ENCODE measurements at places on chromosomes 5 and 9.

GRCh38 chr9:131714161-131714646 is 25.7 kb downstream of the RAPGEF1 start:
- DNase-seq, result no peak

DNA sequence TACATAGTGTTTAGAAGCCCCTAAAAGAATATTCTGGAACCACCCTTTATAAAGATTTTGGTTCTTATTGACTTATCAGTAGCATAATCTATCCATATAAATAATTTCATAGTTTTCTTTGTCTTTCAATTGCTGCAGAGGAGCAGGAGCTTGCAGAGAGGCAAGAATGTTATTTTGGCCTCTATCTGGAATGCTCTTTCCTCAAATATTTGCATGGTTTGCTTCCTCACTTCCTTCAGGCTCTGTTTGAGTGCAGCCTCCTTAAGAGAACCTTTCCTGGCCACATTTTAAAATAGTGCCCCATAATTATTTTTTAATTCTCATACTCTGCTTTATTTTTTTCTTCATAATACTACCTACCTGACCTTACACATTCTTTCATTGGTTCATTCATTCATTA is 1.5 kb downstream of the C5 start:
- no peak for DNase-seq

- no peak for DNase-seq
These were observed 8.6 kb upstream of the PRRX2 start for GRCh38 chr9:129656795-129657390.

- DNase-seq, result no peak
These were observed 4.1 kb upstream of the CXXC5 start for GRCh38 chr5:139644001-139644456.

DNA sequence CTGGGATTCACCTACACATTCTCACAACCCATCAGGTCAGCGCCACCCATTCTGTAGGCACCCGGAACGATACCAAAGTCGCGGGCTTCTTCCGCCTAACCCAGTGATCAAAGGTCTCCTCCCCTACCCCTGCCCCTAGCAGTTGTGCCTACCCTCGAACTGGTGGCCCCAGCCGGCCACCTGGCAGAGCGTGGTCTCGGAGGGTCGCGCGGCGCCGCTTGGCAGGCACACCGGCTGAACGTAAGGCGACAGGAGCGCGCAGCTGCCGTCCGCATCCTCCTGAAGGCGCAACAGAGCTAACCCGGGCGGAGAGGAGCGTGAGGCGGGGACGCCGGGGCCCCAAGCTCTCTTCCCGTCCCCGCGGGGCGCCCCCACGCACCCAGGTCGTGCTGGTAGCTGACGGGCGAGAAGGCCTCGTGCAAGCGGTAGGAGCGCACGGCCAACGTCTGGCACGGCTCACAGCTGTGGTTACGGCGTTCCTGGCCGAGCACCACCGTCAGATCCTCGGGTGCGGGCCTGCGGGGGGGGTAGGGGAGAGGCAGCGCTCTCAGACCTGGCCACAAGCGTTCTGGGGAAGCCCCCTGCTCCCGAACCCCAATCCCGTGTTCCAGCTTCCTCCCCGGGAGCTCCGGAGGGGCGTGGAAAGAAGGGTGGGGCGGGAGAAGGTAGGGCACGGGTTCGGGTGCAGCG is 2.8 kb upstream of the PFN3 start:
- DNase-seq, result no peak

DNA sequence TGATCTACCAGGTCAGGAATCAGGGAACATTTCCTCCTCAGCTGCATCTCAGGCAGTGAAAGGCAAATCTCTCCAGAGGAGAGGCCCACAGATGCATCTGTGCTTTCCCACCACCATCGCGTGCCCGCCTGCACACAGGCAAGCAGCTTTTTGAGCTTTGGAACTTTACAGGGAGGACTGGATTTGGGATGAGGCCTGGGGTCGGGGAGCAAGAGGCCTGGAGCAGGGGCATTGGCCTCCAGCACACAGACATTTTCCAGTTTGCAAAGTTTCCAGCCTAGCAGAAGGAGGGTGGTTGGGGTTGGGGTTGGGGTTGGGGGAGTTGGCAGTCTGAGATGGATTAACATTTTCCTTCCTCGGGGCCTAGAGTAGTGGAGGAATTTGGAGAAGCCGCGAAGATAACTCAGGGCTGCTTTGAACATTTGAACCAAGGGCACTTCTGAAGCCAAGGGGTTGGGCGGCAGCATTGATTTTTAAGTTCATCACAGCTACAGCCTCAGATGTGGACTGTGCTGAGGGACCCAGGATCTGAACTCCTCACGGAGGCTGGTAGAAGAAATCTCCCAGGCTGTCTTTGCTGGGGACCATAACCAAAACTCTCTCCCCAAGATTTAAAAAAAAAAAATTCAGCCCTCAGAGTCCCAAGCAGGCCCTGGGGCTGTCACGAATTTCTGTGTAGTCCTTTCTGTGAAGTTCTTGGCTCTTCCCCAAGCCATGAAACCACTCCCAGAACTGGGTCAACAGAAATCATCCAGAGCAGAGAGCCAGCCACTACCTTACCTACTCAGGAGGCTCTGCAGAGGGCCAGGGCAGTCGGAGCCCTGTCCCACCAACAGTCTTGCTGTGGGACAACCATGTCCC is 25.6 kb downstream of the C5orf15 start:
- DNase-seq, result no peak

DNA sequence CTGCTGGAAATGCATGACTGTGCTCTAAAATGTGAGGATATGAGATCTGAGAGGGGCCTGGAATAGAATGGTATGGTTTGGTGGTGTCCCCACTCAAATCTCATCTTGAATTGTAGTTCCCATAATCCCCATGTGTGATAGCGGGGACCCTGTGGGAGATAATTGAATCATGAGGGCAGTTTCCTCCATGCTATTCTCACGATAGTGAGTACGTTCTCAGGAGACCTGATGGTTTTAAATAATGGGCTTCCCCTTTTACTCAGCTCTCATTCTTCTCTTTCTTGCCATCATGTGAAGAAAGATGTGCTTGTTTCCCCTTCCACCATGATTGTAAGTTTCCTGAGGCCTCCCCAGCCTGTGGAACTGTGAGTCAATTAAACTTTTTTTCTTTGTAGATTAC is 133.6 kb upstream of the ADAMTS16 start:
- no peak for DNase-seq

DNA sequence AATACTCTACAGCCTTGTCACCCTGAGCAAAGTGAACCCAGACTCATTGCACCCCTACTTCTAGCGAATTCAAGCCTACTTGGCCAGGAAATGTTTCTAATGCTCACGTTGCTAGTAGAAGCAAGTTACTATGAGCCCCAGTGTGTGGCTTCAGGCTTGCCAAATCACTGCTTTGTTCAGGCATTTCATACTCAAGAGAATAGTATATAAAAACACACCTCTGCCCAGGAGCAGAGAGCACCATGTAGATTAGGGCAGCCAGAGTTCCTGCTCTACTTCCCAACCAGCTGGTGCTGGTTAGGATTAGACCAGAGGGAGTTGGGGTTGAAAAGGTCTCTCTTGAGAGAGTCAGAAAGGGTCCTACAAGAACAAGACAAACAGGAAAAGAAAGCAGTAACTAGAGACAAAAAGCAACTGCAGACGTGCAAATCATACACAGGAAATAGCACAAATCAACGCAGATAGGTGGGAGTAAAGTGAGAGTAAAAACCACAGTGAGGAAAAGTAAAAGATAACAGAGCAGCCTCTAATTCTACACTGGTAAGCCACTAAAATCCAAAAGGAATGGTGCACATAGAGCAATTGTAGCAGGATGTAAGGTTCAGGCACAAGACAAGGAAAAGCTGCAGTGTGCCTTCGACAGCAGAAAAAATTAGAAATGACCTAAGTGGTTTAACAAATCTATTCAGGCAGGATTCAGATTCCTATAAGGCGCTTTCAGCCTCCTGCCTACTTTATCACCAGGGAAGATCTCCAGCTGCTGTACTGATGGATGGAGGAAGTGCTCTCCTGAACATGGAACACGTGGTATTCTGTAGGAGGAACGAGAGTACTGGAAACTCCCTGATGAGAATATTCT is 49.6 kb upstream of the KIF2A start:
- no peak for DNase-seq

DNA sequence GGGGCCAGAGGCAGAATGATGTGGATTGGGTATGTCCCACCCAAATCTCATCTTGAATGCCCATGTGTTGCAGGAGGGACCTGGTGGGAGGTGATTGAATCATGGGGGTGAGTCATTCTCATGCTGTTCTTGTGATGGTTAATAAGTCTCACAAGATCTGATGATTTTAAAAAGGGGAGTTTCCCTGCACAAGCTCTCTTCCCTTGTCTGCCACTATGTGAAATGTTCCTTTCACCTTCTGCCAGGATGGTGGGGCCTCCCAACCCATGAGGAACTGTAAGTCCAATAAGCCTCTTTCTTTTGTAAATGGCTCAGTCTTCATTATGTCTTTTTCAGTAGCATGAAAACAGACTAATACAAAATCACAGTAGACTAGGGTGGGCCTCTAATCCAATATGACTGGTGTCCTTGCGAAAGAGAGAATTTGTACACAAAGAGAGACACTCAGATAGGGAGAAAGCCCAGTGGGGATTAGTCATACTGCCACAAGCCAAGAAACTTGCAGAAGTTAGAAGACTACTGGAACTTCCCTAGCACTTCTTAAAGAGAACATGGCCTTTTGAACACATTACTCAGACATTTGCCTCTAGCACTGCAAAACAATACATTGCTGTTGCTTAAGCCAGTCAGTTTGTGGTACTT is 68.4 kb downstream of the ANXA1 start:
- no peak for DNase-seq

- no peak for DNase-seq
These were observed 36.7 kb downstream of the ARL15 start for GRCh38 chr5:54273715-54274114.

- DNase-seq, result no peak
These were observed 184.5 kb downstream of the PDZD2 start for GRCh38 chr5:31823472-31823871.

- no peak for DNase-seq
These were observed 30.8 kb downstream of the SMIM3 start for GRCh38 chr5:150809363-150809762.

DNA sequence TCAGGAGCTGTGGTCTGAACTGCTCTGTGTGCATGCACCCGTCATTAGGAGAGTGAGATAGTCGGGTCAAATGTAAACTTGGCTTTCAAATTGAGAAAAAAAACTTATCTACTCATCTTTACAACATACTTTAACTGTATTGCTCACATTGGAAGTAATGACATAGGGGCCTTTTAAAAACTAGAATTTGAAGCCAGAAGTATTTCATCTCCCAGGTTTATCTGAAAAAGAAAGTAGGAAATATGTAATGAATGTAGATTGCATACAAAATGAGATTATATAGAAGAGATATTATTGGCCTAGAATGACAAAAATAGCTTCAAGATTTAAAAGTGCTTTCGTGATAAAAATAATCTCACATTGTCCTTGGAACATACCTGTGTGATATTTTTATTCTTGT is 24.3 kb downstream of the RGS7BP start:
- DNase-seq, result no peak

DNA sequence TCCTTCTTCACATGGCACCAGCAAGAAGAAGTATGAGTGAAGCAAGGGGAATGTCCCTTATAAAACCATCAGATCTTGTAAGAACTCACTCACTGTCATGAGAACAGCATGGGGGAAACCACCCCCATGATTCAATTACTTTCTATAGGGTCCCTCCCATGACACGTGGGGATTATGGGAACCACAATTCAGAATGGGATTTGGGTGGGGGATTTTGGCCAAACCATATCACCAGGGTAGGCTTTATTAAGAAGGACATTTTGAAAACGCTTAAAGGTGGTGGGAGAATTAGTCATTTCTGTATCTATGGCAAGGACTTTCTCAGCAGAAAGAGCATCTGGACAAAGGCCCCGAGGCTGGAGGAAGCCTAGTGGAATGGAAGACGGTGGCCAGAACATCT is 100.2 kb upstream of the ADAMTS16 start:
- no peak for DNase-seq

- DNase-seq, result no peak
These were observed 611.4 kb downstream of the SEMA5A start for GRCh38 chr5:8934455-8934854.

DNA sequence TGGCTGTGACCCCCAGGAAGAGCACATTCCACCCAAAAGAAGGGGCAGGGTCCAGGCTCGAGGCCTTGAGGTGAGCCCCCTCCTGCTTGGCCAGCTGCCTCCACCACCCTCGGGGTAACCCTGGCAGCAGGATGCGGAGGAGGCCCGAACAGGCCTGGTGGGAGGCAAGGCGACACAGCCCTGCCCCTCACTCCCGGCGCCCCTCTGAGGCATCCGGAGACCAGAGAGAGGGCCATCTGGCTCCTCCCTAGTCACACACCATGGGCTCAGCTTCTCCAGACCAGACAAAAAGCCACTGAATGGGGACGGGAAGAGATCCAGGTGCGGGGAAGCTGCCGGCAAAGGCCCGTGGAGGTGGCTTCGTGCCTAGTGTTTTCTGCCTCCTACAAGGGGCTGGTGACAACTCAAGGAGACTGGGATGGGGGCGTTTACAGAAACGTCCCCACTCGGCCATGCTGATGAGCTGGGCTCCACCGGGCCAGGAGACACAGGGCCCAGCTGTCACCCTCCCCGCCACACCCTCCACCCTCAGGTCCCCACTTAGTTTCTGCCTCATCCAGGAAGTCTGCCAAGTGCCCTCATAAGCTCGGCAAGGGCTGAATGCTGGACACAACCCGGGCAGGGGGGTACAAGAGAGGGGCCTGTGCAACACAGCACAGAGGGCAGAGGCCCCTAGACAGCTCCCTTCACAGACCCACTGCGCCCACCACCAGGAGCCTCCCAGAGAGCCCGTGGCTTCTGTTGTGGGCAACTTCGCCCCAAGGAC is 41.9 kb downstream of the NACC2 start:
- no peak for DNase-seq
